Effector CD8-positive, alpha-beta T cell (primary cell): ENCODE measurements at places on chromosomes 2 and 18.

GRCh38 chr18:47191961-47192360 is 15.8 kb upstream of the IER3IP1 start:
- DNase-seq = no peak

DNA sequence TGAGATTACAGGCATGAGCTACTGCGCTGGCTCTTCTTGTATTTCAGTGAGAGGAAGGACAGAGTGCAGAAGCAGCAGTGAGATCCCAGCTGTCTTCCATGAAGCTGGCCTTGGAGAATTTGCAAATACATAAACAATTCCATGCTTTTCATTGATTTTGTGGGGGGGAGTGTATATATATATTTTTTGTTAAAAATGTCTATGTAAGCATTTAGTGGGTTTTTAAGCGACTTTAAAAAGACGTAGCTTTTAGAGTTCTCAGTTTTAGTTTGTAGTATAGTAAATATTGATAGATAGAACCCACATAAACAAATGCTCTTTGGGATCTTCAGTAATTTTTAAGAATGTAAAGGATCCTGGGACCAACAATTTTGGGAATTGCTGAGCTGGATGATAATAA is 6.3 kb downstream of the RBFA start:
- no peak for DNase-seq

DNA sequence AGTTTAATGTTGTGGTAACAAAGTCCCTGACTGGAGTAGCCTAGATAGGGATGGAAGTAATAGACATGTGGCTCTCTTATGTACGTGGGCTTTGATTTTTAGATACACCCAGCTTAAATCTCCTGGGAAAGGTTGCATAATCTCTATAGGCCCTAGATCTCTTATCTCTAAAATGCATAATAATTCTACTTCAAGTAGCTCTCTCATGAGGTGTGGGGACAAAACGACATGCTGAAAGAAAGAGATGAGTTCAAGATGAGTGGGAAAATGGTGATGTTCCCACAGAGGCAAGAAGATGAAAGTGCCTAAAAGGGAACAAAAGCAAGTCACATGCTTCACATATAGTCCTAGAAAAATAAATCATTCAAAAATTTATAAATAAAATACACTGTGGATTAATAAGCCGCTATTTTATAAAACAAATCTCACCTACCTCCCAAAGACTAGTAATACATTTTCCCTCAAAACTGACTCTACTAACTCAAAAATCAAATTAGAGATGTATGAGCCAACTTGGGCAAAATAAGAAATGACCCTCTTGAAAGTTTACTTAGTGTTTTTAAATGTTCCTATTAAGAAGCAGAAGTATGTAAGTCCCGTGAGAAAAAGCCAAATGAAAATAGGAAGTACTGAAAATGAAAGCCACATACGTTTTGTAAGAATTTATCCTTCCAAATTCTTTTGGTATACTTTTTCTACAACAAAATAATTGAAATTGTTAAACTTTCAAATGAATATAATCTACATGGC is 148.2 kb upstream of the ITGA4 start:
- DNase-seq = no peak

DNA sequence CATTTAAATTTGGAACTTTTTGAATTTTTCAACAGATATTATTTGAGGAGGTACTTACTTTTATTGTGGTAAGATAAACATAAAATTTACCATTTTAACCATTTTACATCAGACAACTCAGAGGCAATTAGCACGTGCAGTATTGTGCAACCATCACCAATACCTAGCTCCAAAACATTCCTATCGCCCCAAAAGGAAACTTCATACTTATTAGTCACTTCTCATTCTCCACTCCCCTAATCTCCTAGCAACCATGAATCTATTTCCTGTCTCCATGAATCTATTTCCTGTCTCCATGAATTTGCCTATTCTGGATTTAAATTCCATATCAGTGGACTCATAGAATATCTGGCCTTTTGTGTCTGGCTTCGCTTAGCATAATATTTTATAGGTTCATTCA is 69.9 kb upstream of the FAM136A start:
- DNase-seq = no peak

GRCh38 chr18:63140038-63140450 is 179.5 kb downstream of the BCL2 start:
- no peak for DNase-seq

- DNase-seq = peak; percentile 41
Measured at GRCh38 chr2:11248-11941, 34.9 kb downstream of the FAM110C start.

DNA sequence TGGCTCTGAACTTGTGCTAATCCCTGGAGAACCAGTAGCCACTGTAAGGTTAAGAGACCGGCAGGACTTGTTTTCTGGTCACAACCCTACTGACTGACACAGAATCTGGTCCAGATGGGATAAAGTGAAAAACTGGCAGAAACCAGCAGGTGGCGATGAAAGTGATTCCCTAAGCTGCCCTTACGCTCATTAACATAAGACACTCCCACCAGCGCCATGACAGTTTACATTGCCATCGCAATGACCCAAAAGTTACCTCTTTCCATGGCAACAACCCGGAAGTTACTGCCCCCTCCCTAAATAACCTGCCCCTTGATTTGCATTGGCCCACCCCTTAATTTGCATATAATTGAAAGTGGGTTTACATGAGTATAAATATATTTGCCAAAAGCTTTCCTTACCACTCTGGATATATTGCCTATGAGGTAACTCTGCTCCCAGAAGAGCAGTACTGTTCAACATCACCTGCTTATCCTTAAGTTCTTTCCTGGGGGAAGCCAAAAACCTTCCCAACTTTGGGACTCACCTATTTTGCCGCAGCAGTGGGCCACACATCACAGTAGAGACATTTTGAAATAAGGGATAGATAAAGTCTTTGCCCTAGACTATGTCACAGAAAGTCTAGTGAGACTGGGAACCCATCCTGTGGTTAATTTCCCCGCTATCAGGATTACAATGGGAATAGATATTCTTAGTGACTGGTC is 35.8 kb upstream of the AFF3 start:
- DNase-seq = no peak

DNA sequence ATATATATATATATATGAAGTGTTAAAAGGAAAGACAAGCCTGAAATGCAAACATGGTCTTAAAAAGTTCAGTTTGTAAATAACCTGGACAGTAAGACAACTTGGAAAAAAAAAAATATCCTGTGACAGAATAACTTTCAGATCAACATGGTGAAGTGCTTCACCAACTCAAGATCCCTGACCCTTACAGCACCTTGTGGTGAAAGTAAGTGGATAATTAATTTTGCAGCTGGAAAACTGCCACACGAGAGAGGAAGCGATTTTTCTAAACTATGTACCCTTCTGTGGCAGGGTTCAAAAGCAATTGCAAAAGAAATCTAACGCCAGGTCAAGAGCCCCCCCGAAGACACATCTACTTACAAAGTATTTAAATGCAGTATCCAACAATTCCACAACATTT is 95.8 kb downstream of the PAX3 start:
- no peak for DNase-seq

DNA sequence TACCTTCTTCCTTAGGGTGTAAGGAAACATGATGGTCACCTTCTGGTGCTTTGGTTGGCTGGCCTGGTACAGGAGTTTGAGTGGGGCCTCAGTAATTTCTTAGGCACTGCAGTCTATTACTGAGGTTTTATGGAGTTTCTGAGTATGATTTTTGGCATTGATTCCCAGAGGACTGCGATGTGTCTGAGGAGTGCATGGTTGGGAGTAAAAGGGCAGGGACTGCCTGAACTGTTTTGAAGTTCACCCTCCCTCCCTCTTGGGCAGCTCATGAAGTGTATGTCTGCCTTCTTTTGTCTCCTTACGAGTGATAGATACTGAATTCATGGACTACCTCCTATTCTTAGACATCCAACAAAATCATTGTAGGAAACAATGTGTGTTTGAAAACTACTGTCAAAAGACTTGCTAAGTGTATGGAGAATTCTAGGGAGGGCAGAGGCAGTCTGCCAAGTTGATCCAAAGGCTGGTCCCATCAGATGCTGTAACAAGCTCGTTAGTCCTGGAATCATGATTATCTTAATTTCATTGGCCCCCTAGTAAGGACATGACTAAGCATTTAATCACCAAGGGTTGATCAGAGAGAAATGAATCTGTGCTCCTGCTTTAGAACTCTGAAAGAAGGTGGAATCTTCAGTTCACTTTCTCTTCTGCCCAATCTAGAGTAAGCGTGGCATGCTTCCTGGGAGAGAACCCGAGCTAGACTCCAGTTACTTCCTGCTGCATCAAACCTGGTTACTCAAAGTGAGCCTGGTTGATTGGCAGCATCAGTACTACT is 26.5 kb downstream of the LYPD6B start:
- no peak for DNase-seq

DNA sequence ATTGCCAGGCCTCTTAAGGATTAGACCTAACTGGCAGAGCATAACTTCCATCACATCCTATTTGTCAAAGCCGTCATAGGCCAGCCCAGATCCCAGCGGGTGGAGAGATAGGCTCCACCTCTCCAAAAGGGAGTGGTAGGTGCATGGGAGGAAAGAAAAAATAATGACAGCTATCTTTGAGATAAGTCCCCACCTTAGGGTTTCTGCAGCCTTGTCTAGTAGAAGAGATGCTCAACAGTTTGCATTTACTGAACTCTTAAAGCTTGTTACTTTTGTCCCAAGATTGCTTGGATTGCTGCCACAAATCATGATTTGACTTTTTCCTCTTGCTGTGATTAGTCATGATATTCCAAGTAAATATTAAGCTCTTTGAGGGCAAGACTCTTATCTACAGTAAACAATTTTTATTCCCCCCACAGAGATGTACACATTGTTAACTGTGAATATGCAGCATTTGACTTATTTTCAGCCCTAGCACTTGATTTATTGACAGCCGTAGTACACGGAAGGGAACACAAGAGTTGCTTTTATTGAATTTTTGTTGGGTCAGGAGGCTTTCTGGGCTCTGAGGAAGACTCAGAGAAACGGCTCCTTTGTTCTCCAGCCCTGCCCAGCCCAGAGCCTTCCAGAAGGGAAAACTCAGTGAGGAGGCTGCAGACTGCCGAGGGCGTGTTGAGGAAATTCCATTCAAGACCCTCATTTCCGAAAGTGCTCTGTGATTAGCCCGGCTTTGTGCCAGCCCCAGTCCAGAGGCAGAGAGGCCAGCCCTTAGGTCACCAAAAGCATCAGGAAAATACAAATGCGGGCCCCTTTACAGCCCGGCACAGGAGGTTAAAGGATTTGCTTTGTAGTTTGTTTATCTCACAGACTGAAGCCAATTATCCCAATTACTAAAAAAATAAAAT is 75.5 kb upstream of the ZNF532 start:
- no peak for DNase-seq

GRCh38 chr2:106296182-106296815 is 102.2 kb upstream of the UXS1 start:
- no peak for DNase-seq

- no peak for DNase-seq
Measured at GRCh38 chr2:165720511-165720910, 73.5 kb downstream of the GALNT3 start.

GRCh38 chr2:197453914-197454398 is 604 bp downstream of the COQ10B start:
- DNase-seq = no peak

- no peak for DNase-seq
Measured at GRCh38 chr18:64219517-64219916, 70.6 kb upstream of the LINC00305 start.

- no peak for DNase-seq
Measured at GRCh38 chr18:64872710-64873458, 724.0 kb upstream of the LINC00305 start.

DNA sequence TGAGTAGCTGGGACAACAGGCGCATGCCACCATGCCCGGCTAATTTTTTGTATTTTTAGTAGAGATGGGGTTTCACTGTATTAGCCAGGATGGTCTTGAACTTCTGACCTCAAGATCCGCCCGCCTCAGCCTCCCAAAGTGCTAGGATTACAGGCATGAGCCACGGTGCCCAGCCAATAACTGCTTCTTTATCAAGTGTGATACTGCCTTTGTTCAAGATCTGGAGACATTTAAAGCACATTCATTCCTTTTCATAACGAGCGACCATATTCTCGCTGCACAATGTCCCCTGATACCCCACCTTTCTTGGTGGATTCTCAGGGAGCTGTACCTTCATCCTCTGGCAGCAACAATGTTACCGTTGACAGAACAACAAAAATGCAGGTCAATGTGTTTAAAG is 75.4 kb downstream of the PIEZO2 start:
- DNase-seq = no peak

GRCh38 chr2:234863043-234863934 is 88.5 kb upstream of the SH3BP4 start:
- DNase-seq = no peak

- no peak for DNase-seq
Measured at GRCh38 chr2:114857196-114857595, 414.8 kb downstream of the DPP10 start.
